Caco-2 (cell line): ENCODE measurements at places on chromosomes 1 and 21. TPM values are rescaled to one million over a fixed set of nuclear protein-coding genes. Genes with fewer than 3 reads are reported as not detected.

ANKRD35 gene
- 0.09 and 0.34 TPM in 2 replicates for total RNA-seq

RNF186 gene
- not detected in 2 replicates for total RNA-seq

RSPO1 gene
- not detected in 2 replicates for total RNA-seq

CHAF1B gene
- total RNA-seq = 16.4 and 18.7 TPM in 2 replicates

DNA sequence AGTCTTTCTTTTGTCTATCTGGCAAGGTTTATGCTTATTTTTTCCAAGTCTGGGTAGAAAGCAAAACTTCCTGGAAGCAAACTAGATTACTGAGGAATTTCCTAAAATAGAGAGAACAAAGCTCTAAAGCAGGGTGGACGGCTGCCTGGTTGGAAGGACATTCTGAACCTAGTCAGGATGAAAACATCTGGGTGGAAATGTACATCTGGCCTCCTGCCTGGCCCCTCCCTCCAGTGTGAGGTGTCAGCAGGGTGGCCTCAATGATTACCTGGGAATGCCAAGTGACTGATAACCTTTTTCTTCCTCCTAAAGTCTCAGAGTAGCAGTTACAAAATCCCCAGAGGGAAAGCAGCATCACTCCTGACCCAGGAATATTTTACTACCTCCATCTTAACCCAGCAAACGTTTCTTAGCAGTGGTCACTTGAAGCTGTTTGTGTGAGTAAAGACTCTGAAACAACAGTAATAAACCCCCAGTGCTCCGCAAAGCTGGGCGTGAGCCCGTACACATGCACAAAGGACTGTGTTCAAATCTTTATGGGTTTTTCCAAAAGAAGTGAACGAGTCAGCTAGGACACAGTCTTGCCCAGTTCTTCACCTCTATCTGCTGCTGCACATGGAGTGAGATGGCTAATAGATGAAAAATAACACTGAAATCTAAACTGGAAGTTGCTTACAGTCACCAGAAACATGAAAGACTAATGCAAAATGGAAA is 18.9 kb downstream of the ANGPTL7 start:
- H3K4me3 ChIP-seq = no peak overlapping the region
- no peak for DNase-seq
- no peak overlapping the region for H3K27ac ChIP-seq
- peaks cover 4% of the 10 kb centered on the region for H3K36me3 ChIP-seq
- no peaks in the 10 kb centered on the region for H3K4me1 ChIP-seq
- H3K27me3 ChIP-seq = no peaks in the 10 kb centered on the region

GRCh38 chr1:42295816-42296215 is 39.2 kb downstream of the FOXJ3 start:
- H3K27me3 ChIP-seq = no peaks in the 10 kb centered on the region
- no peak overlapping the region for H3K4me3 ChIP-seq
- no peaks in the 10 kb centered on the region for H3K4me1 ChIP-seq
- H3K27ac ChIP-seq = peak overlapping the region; percentile 15
- H3K36me3 ChIP-seq = no peaks in the 10 kb centered on the region
- DNase-seq = no peak

DNA sequence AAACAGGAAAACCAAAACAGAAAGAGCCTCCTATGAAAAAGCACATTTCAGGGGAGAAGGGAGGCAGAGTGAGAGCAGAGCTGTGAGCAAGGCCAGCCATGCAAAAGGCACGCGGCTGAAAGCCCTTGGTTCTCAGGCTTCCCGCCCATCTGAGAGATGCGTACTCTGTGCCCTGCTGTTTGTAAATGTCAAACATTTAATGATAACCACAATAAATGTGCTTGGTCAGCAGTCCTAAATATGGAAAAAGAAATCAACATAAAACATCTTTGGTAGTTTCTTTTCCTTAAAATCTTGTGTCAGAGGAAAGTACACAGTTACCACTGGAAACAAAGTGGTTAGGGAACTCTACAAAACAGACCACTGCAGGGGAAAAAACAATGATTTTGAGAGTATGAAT is 283.1 kb downstream of the DSCAM start:
- H3K4me3 ChIP-seq = no peak overlapping the region
- no peak overlapping the region for H3K27ac ChIP-seq
- DNase-seq = no peak
- H3K4me1 ChIP-seq = no peaks in the 10 kb centered on the region
- H3K27me3 ChIP-seq = no peaks in the 10 kb centered on the region

GRCh38 chr1:25045480-25046193 is 115.6 kb upstream of the RUNX3 start:
- H3K36me3 ChIP-seq = no peaks in the 10 kb centered on the region
- no peaks in the 10 kb centered on the region for H3K27me3 ChIP-seq
- DNase-seq = no peak
- H3K4me3 ChIP-seq = no peak overlapping the region
- no peak overlapping the region for H3K27ac ChIP-seq
- H3K4me1 ChIP-seq = no peaks in the 10 kb centered on the region

GRCh38 chr1:14285238-14285637 is 313.2 kb upstream of the KAZN start:
- no peaks in the 10 kb centered on the region for H3K27me3 ChIP-seq
- no peaks in the 10 kb centered on the region for H3K4me1 ChIP-seq
- H3K27ac ChIP-seq = no peak overlapping the region
- no peak for DNase-seq

DNA sequence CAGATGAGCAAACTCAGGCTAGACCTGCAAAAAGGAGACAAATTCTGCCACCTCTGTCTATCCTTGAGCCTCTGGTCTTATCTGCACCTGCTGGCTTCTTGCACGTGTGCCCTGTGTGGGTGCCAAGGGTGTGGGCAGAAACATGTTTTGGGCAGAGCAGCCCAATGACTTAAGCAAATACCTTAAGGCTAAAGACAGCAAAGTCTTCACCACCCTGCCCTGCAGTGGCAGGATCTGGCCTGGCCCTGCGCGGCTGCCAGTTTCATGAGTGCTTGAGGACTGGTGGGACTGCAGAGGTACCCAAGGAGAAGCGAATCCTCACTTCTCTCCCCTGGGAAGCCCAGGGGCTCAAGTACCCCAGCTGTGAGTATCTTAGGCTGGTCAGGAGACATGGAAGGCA is 3.8 kb upstream of the SLC26A9 start:
- no peaks in the 10 kb centered on the region for H3K36me3 ChIP-seq
- no peaks in the 10 kb centered on the region for H3K27me3 ChIP-seq
- H3K4me3 ChIP-seq = no peak overlapping the region
- H3K4me1 ChIP-seq = peaks cover 16% of the 10 kb centered on the region; the same call in 1 of the 2 replicates
- no peak for DNase-seq

DNA sequence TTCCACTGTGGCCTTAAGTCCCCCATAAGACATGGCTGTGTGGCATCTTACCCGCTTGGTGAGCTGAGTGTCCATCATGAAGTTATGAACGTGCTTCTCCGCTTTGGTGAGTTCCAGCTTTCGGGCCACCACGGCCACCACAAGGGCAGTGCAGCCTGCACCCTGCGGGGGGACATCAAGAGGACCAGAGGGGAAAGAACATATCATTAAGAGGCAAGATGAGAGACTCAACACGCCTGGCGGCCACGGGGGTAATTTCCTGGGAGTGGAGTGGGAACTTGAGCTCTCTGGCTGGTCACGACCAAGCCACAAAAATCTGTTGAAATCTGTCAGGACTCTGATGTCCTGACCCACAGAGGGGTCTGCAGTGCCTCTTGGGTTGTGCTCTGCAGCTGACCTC is 117.9 kb upstream of the ADAR start:
- H3K4me3 ChIP-seq = no peak overlapping the region
- H3K36me3 ChIP-seq = no peaks in the 10 kb centered on the region
- H3K27ac ChIP-seq = no peak overlapping the region
- DNase-seq = no peak

DNA sequence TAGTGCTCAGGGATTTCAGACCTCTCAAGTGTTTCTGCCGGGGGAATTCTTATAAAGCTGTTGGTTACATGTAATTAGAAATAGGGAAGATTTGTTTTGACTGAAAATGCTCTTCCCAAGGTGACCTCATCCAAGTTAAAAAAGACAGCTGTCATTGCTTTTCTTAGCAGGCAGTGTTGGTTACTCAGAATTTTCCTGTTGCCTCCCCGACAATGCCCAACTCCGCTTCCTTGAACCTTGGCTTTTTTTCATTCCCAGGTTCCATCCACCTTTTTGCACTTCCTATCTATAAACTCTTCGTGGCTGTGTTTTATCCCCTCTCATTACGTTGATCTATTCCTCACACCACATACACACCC is 825 bp upstream of the DPH5 start:
- H3K4me1 ChIP-seq = no peaks in the 10 kb centered on the region
- DNase-seq = no peak
- H3K4me3 ChIP-seq = peak overlapping the region; percentile 64
- no peaks in the 10 kb centered on the region for H3K36me3 ChIP-seq
- no peaks in the 10 kb centered on the region for H3K27me3 ChIP-seq

DNA sequence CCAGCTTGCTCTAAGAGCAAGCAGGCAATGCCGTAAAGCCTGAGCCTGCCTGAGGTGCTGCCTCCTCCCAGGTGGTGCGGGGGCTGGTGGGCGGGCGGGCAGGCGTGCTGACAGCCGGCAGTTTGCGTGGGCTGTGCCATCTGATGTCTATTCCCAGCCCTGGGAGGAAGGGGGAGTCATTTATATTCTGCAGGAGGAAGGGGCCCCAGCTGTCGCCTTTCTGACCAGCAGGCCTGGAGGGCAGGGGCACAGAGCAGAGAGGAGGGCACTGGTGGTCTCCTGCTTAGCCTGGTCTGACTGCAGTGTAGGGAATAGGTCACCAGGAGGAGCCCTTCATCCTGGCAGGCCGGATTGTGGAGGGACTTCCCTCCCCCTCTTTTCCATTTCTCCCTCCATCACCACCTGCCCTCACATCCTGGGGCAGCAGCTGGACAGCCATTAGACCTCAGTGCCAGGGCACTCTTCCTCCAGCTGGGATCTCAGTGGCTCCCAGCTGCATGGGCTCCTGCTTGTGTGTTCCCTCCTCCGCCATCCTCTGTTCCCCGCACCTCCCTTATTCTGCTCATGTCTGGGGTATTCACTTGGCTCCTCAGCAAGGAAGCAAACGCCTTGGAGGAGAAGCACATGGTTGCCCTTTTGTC is 4.4 kb downstream of the CYB561D1 start:
- H3K27ac ChIP-seq = no peak overlapping the region
- no peaks in the 10 kb centered on the region for H3K27me3 ChIP-seq
- no peak overlapping the region for H3K4me3 ChIP-seq
- no peaks in the 10 kb centered on the region for H3K36me3 ChIP-seq

DNA sequence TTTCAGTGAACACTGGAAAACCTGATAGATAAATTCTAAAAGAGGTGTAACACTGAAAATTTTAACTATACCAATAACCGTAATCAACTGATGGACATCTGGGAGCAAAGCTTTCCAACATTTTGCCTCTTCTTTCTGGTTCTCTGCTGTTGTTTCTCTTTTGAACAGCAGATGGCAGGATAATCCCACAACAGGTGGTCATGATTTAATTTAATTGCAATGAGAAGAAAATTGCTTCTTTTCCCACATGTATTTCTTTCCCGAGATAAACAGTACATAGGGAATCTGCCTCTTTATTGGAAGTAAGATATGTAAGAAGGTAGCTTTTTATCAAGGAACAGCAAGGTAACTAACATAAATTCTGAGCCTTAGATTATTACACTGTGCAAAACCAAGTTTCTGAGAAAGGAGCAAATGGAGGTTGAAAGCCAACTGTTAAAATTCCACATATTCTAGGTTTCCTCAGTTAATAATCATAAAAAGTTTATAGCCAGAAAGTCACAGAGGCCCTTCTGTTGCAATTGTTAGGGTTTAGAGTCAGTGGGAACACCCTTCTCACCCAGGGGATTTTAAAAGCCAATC is 72.9 kb downstream of the RPS6KA1 start:
- peak; percentile 46 for DNase-seq
- no peak overlapping the region for H3K4me3 ChIP-seq
- H3K36me3 ChIP-seq = no peaks in the 10 kb centered on the region
- H3K4me1 ChIP-seq = no peaks in the 10 kb centered on the region
- no peak overlapping the region for H3K27ac ChIP-seq

- DNase-seq = no peak
- no peak overlapping the region for H3K4me3 ChIP-seq
- no peak overlapping the region for H3K27ac ChIP-seq
- H3K27me3 ChIP-seq = no peaks in the 10 kb centered on the region
- no peaks in the 10 kb centered on the region for H3K36me3 ChIP-seq
Measured at GRCh38 chr1:50126927-50127715, 18.4 kb downstream of the ELAVL4 start.
